ENCODE measurements at places on chromosomes 12 and 14. TPM values are rescaled to one million over a fixed set of nuclear protein-coding genes. Genes with fewer than 3 reads are reported as not detected.

The WDHD1 gene
- total RNA-seq: 35.1 TPM

The REM2 gene
- 1.2 TPM for total RNA-seq

The CCDC177 gene
- total RNA-seq: not detected

The COL2A1 gene
- not detected for total RNA-seq

GRCh38 chr12:76784600-76785051, 20.7 kb downstream of the ZDHHC17 start:
- peaks cover 29% of the 10 kb centered on the region for H3K36me3 ChIP-seq
- peaks cover 5% of the 10 kb centered on the region for H3K4me1 ChIP-seq
- no peak overlapping the region for H3K27ac ChIP-seq
- H3K27me3 ChIP-seq: no peaks in the 10 kb centered on the region
- no peak for DNase-seq

DNA sequence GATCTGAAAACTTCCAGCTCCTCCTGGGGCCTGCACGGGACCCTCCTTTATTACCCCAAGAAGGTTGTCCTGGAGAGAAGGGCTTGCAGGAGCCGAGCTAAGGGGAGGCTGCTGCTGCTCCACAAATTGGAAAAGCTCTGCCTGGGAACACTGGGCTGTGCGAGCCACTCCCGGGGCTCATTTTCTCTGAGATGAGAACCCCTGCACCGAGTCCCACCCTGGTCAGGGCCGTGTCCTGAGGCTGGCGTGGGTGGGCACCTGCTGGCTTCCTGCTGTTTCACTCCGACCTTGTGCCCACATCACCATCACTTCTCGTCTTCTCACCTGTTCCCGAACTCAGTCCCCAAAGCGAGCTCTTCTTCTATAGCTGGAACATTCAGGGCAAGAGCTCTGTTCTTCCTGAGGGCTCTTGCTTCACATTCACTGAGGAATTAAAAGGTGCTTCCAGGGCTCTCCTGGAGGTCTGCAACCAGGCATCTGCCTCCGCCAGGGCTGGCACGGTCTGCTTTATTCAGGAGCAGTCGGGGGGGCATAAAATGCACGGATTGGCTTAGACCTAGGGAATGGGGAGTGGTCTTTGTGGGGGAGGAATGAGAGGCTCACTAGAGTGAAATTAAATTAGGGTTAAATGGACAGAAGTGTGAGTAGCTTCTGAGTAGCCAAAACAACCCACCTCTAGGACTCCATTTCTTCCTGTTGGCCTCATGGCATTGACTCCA, 98.5 kb downstream of the ADGRD1 start:
- peaks cover 15% of the 10 kb centered on the region for H3K27me3 ChIP-seq
- no peaks in the 10 kb centered on the region for H3K36me3 ChIP-seq
- no peak overlapping the region for H3K4me3 ChIP-seq

GRCh38 chr14:39097159-39097558, 5.9 kb downstream of the SEC23A start:
- peak overlapping the region; percentile 59 for H3K4me3 ChIP-seq
- no peak for DNase-seq
- H3K4me1 ChIP-seq: peaks cover 34% of the 10 kb centered on the region
- peak overlapping the region; percentile 47 for H3K27ac ChIP-seq
- peaks cover 23% of the 10 kb centered on the region for H3K36me3 ChIP-seq

DNA sequence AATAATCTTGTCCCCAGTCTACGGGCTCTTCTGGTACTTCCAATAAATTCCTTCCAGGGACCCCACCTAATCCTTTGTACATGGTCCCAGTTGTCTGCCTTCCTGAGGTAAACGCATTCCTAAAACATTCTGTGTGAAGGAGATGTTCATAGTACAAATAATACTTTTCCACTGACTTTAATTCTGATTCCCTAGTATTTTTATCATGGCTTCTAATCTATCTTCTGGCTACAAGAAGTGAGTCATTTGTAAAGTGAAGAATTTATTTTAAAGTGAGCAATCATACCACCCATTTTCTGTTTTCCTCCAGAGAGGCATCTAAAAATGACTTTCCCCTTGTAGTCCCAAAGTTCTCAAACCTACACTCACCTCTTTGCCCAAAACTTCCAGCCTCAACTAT, 65.9 kb upstream of the NUDT4 start:
- no peaks in the 10 kb centered on the region for H3K4me1 ChIP-seq
- DNase-seq: no peak
- H3K4me3 ChIP-seq: no peak overlapping the region
- no peaks in the 10 kb centered on the region for H3K36me3 ChIP-seq
- peaks cover 2% of the 10 kb centered on the region for H3K27me3 ChIP-seq

DNA sequence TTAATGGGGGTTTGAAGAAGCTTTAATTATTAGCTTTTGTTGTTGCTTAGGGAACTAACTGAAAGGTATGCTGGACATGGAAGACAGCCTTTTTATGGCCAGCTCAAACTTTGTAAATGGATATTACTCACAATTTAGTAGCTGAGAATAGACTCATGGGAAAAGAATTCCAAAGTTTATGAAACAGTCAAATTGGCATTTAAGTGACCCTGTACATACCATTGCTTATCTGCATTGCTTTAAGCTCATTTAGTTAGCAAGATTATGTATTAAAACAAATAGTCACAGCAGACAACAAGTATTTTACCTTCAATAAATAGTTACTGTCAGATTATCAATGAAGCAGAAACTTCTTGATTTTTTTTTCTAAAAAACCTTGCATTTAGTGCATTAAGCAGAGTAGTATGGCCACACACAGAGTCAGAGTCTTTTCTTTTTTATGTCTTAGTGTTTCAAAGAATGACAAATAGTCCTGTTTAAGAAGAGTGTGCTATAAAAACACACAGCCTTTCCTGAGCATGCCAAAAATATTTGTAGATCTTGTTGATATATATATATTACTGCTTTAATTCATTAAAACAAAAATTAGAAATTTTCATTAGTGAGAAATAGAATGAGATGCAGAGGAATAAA, 102.2 kb downstream of the TTC6 start:
- no peaks in the 10 kb centered on the region for H3K27me3 ChIP-seq
- no peak overlapping the region for H3K4me3 ChIP-seq
- no peaks in the 10 kb centered on the region for H3K36me3 ChIP-seq

DNA sequence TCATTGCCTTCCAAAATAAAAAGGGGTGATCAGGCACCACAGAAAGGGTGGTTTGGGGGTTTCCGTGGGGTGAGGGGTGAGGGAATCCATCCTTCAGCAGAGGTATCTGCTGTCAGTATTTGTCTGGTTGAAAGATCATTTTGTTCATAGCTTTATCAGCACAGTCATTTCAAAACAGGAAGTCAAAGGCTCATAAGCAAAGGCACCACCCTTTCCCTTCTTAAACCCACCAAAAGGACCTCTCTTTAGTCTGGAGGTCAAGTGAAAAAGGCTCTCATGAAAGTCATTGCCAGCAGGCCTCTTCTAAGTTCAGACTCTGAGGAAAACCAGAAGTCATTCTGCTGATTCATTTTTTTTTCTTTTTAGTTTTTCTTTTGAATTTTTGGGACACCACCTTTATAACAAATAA, 6.2 kb downstream of the CHST11 start:
- peak overlapping the region; percentile 92 for H3K27ac ChIP-seq
- peak; percentile 45 for DNase-seq
- H3K27me3 ChIP-seq: no peaks in the 10 kb centered on the region
- peaks cover 27% of the 10 kb centered on the region for H3K36me3 ChIP-seq
- peaks cover 68% of the 10 kb centered on the region for H3K4me1 ChIP-seq
- peak overlapping the region; percentile 82 for H3K4me3 ChIP-seq

GRCh38 chr12:12439636-12440035, 82.8 kb downstream of the BORCS5 start:
- DNase-seq: no peak
- no peaks in the 10 kb centered on the region for H3K27me3 ChIP-seq

GRCh38 chr12:3996322-3996721, 123.1 kb upstream of the PARP11 start:
- H3K4me1 ChIP-seq: peaks cover 15% of the 10 kb centered on the region
- peaks cover 4% of the 10 kb centered on the region for H3K27me3 ChIP-seq
- H3K4me3 ChIP-seq: no peak overlapping the region
- no peak for DNase-seq

Data from activated naive CD8-positive, alpha-beta T cell treated with anti-CD3 and anti-CD28 coated beads, Interleukin-2, amount 10 ng/mL, durations not matched to agents 7 days and 5 days (primary cell).